Stomach (tissue), 19 donors: ENCODE measurements at places on chromosomes 11 and 22. TPM values are rescaled to one million over a fixed set of nuclear protein-coding genes. Genes with fewer than 3 reads are reported as not detected.

DNA sequence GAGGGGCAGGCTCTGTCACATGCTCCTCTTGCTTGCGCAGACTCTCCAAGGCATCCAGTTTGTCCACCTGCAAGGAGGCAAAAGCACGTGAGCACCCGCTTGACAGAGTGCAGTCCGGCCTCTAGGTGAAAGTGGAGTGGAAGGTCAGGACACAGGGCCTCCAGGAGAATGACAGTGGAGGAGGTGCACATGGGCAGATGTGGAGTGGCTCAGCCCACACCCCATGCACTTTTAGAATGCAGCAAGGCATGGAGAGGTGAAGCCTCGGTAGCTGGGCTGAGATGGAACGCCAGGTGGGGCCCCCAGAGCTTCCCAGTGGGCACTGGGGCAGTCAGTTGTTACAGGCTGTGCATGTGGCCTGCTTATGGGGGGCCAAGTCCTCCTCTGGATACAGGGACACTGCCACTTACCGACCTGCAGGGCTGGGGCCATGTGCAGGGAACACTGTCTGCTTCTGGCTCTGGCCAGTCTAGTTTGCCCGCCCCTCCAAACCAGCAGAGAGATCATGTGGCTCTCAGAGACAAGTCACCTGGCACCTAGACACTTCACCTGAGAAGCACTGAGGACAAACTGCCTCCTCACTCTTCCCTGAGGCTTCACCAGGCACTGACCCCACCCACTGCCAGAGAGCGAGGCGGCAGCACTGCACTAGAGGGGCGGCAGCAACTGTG, 2.3 kb upstream of the SLC25A1 start:
- no peak for DNase-seq

- no peak for DNase-seq
Observed at GRCh38 chr11:34866375-34866774, 49.8 kb downstream of the APIP start.

- DNase-seq = no peak
Observed at GRCh38 chr22:28620244-28620922, 59.3 kb downstream of the TTC28 start.

CATSPERZ gene
- not detected for total RNA-seq

GGT5 gene
- 11.2 TPM for total RNA-seq

KLHDC7B gene
- not detected for total RNA-seq

SHANK2 gene
- 15.4 TPM for total RNA-seq
